ENCODE measurements at places on chromosomes 6 and 20.
A peak's percentile ranks its signal among the peaks of the same experiment; 100 is the strongest.

- DNase-seq = no peak
Observed at GRCh38 chr20:37690626-37691369, 3.0 kb upstream of the CTNNBL1 start.

- DNase-seq = no peak
Observed at GRCh38 chr6:259901-260508, 32.3 kb upstream of the DUSP22 start.

- DNase-seq = no peak
Observed at GRCh38 chr6:56293781-56294180, 46.4 kb upstream of the COL21A1 start.

DNA sequence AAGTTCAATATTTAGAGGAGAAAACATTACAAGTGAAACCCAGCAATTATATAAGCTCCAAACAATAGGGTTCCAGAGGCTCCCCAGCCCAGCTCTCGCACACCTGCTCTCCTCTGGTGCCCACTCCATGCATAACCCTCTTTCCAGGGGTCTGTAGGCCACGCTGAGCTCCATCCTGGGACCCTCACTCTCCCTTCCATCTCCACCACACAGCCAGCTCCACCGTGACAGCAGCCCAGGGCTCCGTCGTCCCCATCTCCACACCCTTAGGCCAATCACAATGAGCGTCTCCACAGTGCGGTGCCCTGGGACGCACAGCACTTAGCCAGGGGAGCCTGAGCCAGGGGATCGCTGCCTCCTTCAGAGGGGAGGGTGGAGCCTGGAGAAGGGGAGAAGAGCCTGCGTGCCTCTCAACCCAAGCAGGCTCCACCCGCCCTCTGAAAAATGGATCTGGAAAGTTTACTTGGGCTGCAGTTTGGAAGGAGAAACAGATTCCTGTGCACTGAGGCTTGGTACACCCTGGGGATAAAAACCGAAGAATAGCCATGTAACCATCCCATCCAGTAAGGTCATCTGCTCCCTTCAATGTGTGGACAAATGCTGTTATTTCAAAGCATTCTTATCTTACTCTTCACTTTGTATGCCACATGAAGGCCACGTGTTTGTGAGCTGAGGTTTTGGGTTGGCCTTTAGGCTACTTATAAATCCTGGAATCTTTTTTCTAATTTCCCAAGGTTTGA is 72.4 kb upstream of the GGTLC1 start:
- DNase-seq = no peak

GRCh38 chr6:109644131-109644530 is 46.9 kb downstream of the AK9 start:
- DNase-seq = no peak

GRCh38 chr6:108260126-108260808 is 573 bp downstream of the SNX3 start:
- peak; percentile 43 for DNase-seq

- no peak for DNase-seq
Observed at GRCh38 chr20:58990651-58991445, 9.8 kb downstream of the NELFCD start.

- no peak for DNase-seq
Observed at GRCh38 chr6:12419631-12420272, 129.6 kb downstream of the EDN1 start.

- DNase-seq = no peak
Observed at GRCh38 chr6:114194362-114195026, 148.3 kb downstream of the HS3ST5 start.

- no peak for DNase-seq
Observed at GRCh38 chr6:37785663-37786270, 33.8 kb upstream of the ZFAND3 start.

DNA sequence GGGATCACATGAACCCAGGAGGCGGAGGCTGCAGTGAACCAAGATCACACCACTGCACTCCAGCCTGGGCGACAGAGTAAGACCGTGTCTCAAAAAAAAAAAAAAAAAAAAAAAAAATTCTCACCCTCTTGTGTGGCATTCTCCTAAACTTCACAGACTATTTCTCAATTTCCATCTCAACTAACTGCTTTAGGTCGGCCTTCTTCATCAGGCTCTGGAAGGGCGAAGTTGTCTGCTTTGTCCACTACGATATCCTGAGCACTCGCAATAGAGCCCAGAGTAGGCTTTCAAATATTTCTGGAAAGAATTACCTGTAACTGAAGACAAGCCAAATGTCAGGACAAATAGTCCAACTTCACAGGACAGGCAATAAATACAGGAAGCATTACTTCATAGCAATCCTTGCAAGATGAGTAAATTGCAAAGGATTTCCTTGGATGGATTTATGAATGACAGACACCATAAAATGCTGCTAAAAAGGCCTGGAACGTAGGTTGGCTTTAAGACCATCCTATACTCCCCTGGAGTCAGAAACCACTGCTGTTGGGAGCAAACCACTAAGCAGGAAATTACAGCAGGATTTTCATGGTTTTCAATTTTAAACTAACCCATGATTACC is 116.3 kb upstream of the SLC2A12 start:
- no peak for DNase-seq

DNA sequence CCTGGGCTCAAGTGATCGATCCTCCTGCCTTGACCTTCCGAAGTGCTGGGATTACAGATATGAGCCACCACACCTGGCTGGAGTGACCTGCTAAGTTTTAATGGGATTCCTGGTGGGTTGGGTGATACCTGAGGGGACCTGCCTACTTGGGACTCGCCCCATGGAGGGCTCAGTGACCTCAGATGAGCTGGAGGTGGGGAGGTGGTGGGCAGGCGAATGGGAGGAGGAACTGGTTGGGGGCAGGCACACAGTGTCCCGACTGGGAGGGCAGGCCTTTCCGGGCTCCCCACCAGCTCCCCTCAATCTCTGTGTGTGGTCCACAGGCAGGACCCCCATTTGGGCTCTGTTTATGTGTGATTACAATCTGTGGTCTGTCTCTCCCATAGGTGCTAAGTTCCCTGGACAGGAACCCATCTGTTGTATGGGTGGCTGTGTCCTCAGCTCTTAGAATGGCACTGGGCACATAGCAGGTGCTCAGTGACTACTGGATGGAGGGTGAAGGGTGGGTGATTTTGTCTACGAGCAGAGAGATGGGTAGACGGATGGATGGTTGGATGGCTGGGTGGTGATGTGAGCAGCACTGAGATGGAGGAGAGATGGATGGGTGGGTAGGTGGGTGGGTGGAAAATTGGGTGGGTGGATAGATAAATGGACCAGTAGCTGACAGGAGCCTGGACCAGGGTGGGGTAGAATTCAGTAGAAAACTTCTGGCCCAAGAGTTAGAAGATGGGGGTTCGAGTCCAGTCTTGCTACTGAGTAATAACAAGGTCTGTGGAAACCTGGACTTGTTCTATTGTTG is 23.8 kb downstream of the CEBPB start:
- DNase-seq = peak; percentile 50

DNA sequence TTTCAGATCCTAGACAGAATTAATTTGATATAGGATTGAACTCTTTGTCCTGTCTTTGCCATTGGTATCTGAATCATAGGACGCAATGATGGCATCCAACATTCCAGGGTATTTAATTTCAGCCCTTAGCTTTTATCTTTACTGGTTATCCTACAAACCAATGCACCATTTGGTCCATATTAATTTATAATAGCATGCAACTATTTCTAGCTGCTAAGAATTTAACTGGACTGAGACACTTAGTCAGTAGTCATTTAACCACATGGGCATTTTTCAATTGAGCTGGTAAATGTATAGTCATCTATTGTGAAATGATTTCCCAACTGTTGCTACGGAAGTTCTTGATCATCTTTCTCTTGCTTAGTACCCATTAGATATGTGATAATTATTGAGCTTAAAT is 141.1 kb downstream of the CD164 start:
- DNase-seq = no peak

GRCh38 chr6:154857529-154857928 is 124.3 kb downstream of the SCAF8 start:
- DNase-seq = no peak

GRCh38 chr20:3172933-3173609 is at the start of gene LZTS3:
LZTS3 (minus strand) TSS chr20:3173549; CDS start chr20:3167163, 6,386 bp downstream.
- DNase-seq = peak; percentile 86

DNA sequence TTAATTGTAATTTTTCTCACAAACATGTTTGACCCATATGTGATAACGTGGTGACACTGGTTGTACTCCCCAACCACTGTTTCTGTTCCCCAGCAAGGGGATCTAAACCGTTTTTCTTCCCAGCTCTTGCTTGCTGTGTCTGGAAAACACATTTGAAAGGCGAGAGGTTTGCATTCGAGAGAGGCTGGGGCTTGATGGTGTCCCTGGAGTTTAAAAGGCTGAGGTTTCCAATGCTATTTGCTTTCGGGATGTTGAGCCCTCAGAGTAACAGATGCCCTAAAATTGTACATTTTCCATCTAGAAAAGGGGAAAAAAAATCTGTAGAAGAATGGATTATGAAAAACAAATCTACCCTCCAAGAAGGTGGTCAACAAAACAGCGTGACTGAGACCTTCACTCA is 35.4 kb downstream of the AKAP12 start:
- no peak for DNase-seq

GRCh38 chr6:62993951-62994350 is 217.3 kb upstream of the FKBP1C start:
- DNase-seq = no peak

DNA sequence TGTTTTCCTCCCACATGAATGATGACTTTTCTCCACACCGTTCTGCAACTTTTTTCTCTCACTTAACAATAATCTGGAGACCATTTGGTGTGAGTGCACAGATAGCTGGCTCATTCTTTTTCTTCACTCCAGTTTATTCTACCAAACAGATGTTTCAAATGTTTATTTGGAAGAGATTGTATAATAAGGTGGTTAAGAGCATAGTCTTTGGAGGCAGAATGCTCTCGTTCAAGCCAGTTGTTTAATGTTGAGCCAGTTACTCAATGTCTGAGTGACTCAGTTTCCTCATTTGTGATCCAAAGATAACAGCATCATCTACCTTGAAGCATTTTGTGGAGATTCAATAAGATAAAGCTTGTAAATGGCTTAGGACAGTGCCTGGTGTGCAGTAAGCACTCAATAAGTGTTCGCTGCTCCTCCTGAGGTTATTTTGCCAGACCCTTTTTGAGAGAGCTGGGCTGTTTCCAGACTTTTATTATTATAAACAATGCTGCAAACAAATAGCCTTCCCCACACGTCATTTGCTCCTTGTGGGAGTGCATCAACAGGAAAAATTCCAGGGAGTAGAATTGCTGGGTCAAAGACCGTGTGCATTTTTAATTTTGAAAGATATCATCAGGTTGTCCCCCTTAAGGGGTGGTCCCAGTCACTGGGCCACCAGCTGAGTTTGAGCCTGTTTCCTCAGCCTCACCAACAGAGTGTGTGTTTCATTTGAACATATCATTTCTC is 70.6 kb downstream of the VEGFA start:
- no peak for DNase-seq

DNA sequence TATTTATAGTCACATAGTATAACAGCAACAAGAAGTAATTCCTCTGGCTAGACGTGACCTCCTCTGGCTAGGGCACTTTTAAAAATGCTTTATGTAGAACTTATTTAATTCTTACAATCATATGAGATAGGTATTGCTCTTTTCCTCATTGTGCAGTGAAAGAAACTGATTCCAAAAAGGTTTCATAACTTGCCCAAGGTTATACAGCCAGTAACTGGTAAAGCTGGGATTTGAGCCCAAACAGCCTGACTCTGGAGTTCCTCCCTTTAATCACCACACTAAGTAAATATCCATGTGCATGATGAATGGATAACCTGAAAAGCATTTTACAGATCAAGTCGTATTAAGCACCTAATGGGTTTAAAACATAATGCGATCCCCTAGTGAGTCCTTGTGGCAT is 214.6 kb downstream of the PRL start:
- DNase-seq = no peak
